ENCODE measurements at places on chromosomes 1 and 21.

GRCh38 chr1:168439456-168440375 lies 104.1 kb downstream of the XCL2 start:
- peak; percentile 95 for DNase-seq

DNA sequence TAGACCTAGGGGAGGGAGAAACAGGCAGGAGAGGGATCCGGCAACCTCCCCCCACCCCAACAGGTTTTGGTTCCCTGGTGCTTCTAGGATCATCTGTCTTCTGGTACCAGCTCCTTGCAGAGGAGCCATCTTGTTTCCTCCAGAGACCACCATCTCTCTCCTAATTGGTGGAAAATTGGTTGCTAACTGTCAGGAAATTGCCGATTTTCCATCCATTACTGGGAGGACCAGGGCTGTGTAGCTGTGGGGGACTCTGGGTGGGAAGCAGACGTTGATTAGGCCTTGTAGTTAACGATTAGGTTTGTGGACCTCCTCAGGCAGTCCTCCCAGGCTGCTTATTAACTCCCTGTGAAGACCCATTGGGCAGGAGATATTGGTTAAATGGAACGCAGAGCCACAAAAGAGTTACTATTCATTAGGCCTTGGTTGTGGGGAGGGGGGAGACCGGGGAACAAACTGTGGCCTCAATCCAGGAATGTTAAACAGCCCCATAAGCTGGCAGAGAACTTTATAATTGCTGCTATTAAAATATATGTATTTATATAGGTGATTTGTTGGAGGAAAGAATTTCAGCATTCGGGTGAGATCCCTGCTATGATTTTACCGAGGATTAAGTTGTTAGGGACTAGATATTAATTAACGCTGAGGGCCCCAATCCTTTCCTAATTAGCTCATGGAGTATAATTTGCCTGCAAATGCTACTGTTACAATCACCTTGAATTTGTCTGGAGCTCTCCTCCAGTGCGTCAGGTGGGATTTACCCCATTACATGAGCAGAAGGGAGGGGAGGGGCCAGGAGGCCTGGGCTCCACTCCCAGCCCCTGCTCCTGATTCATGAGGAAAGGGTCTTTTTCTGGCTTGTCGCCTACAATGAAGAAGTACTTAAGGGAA lies 61.2 kb upstream of the TRABD2B start:
- DNase-seq = no peak

GRCh38 chr1:92372164-92372563 lies 73.3 kb downstream of the RPAP2 start:
- no peak for DNase-seq

GRCh38 chr1:27861436-27861835 lies 10.9 kb upstream of the THEMIS2 start:
- DNase-seq = no peak

GRCh38 chr1:196481616-196482015 lies 126.6 kb downstream of the KCNT2 start:
- DNase-seq = no peak

GRCh38 chr1:241839369-241839979 lies 8.5 kb upstream of the EXO1 start:
- DNase-seq = no peak

- DNase-seq = peak; percentile 87
Observed at GRCh38 chr1:234505769-234506102, 26.8 kb upstream of the TARBP1 start.

DNA sequence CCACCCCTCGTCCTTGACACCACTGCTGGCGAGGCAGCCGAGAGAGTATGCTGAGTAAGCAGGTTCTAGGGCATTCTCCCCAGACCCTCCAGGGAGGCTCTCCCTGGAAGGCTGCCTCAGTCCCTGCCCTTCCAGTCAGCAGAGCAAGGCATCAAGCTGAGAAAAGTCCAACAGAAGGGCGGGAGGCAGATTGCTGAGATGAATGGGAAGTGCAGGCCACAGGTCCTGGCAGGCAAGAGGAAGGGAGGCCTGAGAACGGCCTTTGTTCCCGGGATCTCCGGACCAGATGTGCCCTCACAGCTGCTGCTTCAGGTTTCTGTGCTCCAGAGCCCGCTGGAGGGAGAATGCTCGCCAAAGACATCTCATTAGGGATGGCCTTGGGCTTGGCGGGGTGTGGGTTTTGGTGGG lies 270.0 kb upstream of the VAMP3 start:
- DNase-seq = no peak

Data from fibroblast of pulmonary artery (primary cell).